ENCODE measurements at places on chromosomes 1 and 21.

- no peak for DNase-seq
These were observed 61.4 kb downstream of the TMEM200B start for GRCh38 chr1:29062157-29062942.

GRCh38 chr1:206411321-206411720 is 59.0 kb upstream of the IKBKE start:
- DNase-seq: no peak

DNA sequence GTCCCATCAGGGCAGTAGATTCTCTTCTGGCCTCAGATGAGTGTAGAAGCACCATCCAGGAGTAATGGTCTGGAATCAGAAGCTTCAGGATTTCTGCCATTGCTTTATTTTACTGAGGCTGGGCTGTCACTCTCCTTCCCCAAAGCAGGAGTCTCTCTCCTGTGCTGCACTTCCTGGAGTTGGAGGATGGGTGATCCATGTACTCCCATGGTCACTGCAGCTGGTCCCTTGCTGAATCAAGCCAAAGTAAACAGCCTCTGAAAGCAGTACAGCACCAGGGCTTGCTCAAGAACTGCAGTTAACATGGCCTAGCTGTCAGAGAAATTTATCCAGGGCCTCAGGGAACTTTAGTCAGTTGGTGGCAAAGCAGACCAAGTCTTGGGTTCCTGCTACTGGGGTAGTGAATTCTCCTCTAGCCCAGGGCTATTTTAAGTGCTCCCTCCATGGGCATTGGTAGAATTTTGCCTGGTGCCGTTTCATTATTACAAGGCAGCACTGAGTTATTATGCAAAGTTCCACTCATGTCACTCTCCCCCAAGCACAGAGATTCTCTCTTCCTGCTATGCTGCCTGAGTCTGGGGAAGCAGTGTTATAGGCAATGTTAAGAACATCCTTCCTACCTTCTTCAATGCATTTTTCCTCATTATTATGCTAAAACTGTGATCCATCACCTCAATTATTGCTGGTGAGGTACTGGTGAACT is 29.5 kb downstream of the DRAM2 start:
- DNase-seq: no peak

GRCh38 chr1:86339014-86339812 is 56.9 kb downstream of the ODF2L start:
- DNase-seq: no peak

- no peak for DNase-seq
These were observed 513.7 kb upstream of the PLXNA2 start for GRCh38 chr1:208757846-208758245.

GRCh38 chr1:208161656-208162375 is 82.4 kb downstream of the PLXNA2 start:
- no peak for DNase-seq

DNA sequence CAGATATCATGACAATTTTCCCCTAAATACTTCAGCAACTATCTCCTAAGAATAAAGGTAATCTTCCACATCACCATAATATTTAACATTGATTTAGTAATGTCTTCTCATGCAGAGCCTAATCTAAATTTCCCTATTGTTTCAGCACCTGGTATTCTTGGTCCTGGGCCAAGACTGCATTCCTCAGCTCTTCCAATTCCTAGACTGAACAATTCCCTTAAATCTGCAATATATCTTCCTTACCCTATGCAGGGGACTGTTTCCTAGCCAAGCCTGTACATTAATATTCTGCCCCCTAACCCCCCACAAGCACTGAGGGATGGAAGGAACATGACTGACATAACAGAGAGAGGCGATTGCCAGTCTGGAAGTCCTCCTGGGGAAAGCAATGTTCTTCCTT is 28.7 kb upstream of the DISP1 start:
- no peak for DNase-seq

DNA sequence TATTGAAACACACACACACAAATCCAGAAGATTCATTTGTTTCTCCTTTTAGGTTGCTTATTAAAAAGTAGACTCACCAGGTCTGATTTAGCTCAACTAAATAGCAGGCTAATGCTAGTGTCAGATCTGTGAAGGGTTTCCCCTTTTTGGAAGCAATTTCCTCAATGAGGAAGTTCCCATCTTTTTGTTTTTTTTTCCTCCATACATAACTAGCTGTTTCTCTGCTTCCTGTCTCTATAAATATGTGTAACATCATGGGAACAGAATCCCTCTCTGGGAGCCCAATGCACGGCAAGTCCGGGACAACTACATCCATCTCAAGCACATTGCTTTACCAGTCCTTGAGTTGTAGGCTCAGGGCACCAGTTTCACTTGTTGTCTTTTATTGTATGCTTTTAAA is 1421.1 kb downstream of the PLA2G4A start:
- DNase-seq: no peak

DNA sequence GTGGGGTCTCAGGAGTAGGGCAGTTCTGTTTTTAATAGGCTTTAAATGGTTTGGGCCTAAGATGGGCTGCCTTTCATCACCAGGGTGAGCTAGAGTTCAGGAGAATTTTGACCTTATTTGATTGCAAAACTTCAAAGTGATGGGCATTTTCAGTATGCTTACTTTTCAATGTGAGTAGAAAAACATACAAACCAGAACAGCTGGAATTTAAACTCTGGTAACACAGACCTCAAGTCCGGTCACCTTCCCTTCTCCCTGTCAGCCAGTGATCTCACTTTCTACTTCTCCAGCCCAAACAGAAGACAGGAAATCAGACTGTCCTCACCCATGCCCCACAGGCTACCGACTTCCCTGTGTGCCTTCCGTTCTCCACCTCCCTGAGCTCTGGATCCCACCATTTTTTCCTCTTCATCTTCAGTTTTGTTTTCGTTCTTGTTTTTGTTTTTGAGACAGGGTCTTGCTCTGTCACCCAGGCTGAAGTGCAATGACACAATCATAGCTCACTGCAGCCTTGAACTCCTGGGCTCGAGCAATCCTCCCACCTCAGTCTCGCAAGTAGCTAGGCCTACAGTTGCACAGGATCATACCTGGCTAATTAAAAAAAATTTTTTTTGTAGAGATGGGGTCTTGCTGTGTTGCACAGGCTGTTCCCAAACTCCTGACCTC is 374.0 kb downstream of the CAMTA1 start:
- DNase-seq: no peak

DNA sequence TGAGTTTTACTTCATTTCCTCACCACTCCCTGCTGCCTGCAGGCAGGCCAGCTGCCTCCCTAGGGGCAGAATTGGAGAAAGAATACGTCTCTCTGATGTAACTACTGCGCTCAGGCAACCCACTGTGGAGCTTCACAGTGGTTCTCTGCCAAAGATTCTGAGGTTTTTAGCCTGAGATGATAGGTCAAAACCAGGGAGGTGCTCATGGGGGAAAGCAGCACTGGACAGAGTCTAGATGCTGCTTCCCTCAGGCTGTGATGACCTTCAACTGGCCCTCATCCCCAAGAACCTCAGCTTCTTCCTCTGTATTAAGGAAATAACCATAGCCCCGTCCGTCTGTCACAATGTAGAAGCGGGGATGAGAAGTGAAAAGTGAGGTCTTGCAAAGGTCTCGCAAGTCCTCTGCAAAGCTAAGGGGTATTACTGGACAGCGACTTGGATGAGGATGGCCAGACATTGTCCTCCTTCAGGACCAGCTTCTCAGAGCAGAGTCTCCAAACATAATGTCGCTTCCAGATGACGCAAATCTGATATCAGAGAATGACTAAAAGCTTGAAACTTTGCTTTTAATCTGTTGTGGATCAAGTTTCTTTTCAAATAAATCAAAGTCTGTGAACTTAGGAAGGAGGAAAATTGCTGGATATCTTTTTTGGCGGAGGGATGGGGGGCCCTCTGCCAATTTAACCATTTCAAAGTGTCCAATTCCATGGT is 65.9 kb upstream of the ATP5PO start:
- DNase-seq: no peak

- no peak for DNase-seq
These were observed 1.8 kb upstream of the PGLYRP4 start for GRCh38 chr1:153350321-153350957.

DNA sequence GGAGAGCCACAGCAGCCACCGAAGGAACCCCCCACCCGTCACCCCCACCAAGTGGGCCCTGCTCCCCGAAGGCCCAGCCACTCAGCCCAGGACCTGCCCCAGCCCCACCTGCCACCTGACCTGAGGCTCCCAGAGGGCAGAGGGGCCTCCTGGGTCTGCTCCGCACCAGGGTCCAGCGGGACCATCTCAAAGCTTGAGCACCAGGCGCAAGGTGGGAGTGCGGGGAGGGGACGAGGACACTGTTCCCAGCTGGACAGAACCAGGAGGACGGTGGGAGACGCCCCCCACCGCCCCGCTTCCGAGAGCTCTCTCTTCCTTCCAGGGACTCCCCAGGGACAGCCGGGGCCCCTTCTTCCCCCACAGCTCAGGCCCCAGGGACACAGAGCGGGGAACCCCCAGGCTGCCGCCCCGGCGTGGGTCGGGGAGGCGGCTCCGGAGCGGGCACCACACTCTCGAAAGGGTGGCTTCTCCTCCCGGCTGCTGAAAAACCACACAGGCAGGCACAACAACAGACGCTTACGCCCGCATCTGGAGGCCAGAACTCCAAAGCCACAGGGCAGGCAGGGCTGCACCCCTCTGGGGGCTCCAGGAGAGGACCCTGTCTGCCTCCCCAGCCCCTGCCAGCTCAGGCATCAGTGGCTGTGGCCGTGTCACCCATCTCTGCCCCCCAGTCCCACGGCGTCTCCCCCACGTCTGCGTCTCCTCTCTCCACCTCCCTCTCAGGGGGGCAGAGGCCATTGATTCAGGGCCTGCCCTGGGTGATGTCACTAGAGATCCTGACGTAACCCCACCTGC is 1.9 kb upstream of the TTLL10 start:
- DNase-seq: peak; percentile 26

DNA sequence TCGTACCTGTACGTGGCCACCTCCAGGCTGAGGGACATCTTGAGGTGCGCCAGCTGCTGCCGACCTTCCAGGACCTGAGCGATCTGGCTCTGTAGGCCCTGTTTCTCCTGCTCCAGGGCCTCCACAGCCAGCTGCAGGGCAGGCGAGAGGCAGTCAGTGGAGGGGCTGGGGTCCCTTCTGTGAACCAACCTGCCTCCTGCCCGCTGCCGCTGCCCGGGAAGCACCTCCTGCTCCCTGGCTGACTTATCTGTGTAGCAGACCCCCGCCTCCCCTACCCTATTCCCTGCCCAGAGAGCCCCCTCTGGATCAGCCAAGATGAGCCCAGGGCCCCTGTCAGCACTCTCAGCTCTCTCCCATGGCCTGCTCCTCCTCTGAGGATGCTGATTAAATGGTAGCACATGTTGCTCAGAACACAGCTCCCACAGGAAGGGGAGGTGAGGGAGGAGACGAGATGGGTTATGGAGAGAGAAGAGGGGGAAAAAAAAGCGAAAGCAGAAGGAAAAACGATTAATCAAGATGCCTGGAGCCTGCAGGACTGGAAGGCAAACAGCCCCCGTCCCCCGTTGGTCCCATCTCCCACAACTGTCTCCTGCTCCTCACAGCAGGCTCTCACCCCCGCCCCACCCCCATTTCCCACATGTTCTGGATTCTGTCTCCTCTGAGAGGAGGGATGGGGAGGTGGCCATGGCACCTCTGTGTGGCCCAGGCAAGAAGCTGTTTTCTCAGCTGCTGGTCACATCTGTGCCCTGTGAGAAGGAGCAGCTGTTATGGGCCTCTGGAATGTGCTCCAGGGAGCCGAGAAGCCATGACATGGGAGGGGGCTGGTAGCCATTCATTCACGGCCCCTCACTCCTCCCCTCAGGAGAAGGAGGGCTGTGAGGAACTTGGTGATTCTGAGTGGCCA is 1.7 kb downstream of the NES start:
- no peak for DNase-seq

- no peak for DNase-seq
These were observed 24.1 kb downstream of the HHIPL2 start for GRCh38 chr1:222523852-222524251.

DNA sequence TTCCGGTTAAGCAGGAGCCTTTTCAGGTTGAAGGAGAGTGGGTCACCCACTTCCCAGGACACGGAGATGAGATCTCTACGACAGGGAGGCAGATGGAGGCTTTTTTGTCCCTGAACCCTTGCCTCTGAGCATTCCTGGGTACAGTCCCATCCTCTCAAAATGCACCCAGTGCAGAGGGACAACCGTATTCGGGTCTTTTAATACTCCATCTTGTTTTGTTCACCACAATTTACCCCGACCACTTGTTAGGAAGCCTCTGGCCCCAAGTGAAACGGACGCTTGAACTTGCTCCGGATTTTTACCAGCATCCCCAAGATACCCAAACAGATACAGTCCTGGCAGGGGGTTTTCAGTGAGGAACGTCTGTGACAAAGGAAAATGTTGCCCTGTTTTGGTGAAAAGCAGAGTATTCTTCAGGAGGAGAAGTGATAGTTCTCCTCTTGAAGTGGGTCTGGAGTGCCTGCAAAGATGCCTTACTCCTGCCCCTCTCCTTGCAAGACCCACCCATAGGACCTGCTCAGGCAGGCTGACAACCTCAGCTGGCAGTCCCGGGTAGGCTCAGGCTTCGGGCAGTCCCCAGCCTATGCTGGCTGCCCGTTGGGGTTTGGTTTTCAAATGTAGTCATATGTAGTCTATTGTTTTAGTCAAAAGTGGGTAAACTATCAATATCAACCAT is 669 bp upstream of the ARL8A start:
- DNase-seq: no peak

DNA sequence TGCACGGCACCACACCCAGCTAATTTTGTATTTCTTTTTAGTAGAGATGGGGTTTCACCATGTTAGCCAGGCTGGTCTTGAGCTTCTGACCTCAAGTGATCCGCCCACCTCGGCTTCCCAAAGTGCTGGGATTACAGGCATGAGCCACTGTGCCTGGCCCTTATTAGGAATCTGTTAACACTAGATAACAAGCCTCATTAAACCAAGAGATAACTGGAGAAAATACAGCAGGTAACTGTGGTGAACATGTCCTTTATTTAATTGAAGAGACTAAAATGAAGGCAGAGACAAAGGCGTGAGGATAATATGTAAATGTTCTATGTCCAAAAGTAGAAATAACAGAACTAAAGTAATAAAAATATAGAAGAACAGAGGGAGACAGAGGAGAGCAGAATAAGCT is 71.8 kb upstream of the DNAJC6 start:
- DNase-seq: no peak

GRCh38 chr21:30491963-30492428 is at the start of gene KRTAP19-3:
Gene KRTAP19-3 (minus strand): TSS chr21:30492013. CDS start chr21:30491957, 56 bp downstream.
- DNase-seq: no peak

DNA sequence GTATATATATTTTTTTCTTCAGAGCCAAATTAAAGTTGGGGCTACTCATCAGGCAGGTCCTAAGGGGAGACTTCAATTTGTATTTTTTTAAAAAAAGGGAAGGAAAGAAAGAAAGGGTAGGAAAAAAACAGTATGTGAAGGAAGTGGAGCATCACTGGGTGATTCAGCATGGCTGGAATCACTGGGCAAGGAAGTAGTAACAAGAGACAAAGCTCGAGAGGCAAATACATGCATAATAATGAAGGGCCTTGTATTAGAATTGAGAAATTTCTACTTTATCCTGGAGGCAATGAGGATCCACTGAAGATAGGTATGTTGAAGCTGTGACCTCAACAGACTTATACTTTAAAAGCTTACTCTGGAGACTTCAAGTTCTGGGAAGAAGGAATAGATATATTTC is 184.4 kb downstream of the COQ8A start:
- no peak for DNase-seq
